ENCODE measurements at places on chromosomes 16 and 17.
A peak's percentile ranks its signal among the peaks of the same experiment; 100 is the strongest.

GRCh38 chr17:19410875-19411620 is at the start of gene RNF112:
Gene RNF112, plus strand, starts transcription at chr17:19411232. Its CDS starts 177 bp downstream, at chr17:19411409.
- peak; percentile 16 for DNase-seq

- no peak for DNase-seq
These were observed 1.2 kb upstream of the FLYWCH1 start for GRCh38 chr16:2910441-2910969.

GRCh38 chr17:9256361-9256750 is 235.0 kb downstream of the NTN1 start:
- no peak for DNase-seq

- no peak for DNase-seq
These were observed 168.9 kb downstream of the COPRS start for GRCh38 chr17:31690151-31690551.

DNA sequence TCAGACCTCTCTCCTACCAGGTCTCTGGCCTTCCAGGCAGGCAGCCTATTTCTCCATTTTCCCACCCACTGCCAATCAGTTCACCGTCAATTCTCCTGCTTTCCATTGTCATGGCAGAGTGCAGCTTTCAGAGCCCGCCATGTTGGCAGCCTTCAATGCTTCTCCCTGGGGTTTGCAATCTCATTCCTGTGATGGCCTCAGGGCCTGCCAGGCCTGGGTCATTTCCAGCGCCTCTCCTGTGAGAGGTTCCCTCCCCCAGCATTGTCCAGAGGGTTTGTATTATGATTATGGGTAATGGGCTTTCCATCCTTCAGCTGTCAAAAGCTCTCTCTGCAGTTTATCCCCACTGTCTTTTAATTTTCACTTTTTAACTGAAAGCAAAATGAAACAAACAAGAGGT is 716.6 kb upstream of the CDH8 start:
- DNase-seq = no peak

DNA sequence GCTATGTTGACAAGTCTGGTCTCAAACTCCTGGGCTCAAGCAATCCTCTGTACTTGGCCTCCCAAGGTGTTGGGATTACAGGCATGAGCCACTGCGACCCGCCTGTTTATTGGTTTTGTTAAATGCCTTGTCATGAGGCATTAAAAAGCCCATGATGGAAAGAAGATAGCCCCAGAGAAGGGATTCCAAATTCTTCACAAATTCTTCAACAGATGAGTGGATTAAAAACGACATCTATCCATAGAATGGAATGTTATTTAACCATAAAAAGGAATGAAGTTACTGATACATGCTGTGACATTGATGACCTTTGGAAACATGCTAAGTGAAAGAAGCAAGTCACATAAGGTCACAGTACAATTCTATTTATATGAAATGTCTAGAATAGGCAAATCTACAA is 4.7 kb downstream of the SGF29 start:
- no peak for DNase-seq

GRCh38 chr16:80056324-80056723 is 455.8 kb upstream of the MAF start:
- DNase-seq = no peak

All from NCI-H1092 treated with DMSO at 0.1 percent for 48 hours (cell line).